NCI-H524 (cell line): ENCODE measurements at places on chromosomes 2 and 18.

- DNase-seq: no peak
Observed at GRCh38 chr2:191728750-191729624, 51.1 kb downstream of the NABP1 start.

DNA sequence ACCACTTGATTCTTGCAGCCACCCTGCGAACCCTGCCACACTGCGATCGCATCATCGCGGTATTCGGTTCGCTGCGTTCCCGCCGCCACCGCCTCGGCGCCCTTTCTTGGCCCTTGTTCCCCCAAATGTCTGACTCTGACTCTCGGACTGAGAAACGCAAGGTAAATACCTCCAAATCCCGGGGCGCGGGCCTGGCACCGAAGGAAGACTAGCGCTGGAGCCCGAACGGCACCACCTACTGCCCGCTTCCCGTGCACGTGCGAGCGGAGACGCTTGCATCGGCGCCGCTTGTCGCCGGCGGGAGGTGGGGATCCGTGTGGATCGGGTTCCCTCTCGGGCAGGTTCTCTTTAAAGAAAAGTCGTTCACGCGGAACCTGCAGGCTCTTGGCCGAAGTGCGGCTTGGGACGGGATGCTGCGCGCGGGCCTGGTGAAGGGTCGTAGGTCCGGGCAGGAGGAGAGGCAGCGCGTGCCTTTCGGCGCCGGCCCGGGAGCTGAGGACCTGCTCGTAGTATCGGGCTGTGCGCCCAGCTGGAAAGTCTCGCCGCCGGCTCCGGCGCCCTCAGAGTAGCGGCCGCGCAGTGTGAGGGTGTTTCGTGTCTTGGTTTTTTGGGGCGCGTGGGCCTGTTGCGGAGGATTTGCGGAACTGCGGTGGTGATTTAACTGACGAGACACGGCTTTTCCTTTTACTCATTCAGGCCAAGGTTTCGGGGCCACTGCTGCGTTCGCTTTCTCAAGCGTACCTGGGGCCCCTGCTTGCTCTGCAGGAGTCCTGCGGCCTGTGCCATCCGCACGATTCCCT lies 514 bp downstream of the BCL2L11 start:
- peak; percentile 52 for DNase-seq

GRCh38 chr2:200264631-200265030 lies 41.9 kb upstream of the SPATS2L start:
- no peak for DNase-seq

DNA sequence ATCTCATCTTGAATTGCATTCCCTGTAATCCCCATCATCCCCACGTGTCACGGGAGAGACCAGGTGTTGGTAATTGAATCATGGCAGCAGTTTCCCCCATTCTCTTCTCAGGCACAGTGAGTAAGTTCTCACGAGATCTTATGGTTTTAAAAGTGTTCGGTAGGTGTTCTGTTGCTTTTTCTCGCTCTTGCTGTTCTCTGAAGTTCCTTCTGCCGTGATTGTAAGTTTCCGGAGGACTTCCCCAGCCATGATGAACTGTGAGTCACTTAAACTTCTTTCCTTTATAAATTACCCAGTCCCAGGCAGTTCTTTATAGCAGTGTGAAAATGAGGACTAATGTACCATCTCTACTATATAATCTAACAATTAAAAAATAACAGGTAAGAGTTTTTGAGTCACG lies 409.9 kb upstream of the NRXN1 start:
- DNase-seq: peak; percentile 6

DNA sequence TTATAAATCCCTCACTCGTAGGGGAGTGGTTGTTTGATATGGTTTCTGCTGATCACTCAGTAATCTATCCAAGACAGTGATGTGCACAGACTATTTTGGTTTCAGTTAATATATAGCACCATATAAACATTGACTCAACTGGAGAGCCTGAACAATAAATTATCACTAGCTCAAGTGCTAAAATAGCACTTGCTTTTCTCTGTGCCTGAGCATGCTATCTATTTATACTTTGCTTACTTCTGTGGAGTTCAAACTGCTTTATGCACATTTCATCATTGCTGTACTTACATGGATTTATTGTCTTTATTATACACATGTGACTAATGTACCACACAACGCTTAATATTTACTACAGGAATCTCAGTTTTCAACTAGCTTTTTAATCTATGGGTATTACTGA lies 133.6 kb downstream of the BCL2 start:
- no peak for DNase-seq

DNA sequence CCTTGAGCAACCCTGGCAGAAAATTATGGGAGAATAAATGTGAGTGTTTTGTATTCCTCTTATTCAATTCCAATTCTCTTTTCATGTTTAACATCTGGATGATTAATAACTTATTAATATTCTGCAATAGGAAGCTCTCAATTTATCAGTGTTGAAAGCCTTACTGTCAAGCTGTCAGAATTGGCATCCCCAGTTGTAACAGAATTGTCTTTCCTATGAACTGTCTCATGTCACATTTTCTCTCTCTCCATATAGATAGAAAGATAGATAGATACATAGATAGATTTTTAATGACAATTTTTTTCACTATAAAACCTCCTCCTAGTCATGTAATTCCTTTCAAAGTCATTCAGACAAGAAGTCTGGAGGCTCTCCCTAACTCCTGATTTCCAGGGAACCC lies 331.5 kb downstream of the GALNT13 start:
- DNase-seq: no peak

DNA sequence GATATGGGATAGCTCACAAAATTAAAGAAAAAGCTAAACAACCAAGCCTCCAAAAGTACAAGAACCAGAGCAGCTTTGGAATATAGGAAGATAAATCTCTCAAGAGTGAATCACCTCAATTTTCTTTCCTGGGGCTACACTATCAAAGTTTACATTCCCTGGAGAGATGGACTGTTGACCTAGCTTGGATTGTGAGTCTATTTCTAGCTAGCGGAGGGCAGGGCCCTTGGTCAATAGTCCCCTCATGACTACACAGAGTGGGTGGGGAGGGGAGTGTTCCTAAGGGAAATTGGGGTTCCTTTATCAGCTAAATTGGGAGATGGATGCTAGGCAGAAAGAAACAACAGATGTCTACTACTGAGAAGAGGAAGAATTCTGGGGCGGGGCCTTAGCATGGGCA lies 29.9 kb upstream of the EIF2AK3 start:
- DNase-seq: no peak

- DNase-seq: no peak
Observed at GRCh38 chr2:145020694-145021093, 500.8 kb upstream of the ZEB2 start.

DNA sequence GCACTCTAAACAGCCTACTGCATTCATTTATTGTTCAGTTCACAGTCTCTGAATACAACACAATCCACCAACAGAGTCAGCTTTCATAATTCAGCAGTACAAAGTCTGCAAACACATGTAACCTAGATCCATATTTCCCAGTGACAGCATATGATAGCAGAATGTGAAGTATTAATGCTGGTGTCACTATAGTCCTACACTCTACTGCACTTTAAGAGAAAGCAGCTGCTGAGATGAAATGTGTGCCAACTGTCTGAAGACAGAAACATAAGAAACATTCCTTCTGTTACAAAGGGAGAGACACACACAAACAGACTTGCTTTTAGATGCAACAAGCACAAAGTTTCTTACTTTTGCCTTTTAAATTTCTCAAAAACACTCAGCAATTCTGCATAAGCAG lies 441.8 kb downstream of the ZEB2 start:
- peak; percentile 4 for DNase-seq

DNA sequence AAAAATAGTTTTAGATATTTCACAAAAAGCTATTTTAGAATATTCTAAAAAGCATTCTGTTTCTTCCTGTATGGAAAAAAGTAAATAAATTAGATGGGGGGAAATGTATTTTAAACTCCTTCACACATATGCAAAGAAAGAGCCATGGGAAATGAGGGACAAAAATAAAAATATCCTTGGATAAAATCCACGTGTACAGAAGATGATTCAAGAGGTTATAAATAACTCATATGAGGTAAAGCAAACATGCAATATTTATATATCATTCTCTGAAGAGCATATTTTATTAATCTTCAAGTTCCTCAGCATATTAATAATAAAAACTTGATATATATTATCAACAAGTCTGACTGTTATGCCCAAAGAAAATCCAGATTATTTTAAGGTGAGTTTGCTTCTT lies 8.8 kb upstream of the GFPT1 start:
- DNase-seq: no peak

DNA sequence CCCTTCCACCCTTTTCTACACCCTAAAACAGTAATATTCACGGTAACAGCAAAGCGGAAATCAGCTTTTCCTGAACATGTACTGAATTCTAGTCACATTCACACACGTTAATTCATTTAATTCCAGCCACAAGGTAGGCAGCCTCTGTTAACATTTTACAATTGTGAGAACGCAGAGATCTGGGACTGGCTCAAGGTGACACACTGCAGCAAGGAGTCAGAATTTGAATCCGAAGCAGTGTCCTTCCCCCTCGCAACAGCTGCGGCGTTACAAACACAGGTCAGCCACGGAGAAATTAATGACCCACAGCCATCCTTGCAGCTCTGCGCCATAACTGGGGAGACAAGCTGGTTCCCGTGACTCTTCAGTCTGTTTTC lies 818 bp upstream of the SLC20A1 start:
- no peak for DNase-seq

DNA sequence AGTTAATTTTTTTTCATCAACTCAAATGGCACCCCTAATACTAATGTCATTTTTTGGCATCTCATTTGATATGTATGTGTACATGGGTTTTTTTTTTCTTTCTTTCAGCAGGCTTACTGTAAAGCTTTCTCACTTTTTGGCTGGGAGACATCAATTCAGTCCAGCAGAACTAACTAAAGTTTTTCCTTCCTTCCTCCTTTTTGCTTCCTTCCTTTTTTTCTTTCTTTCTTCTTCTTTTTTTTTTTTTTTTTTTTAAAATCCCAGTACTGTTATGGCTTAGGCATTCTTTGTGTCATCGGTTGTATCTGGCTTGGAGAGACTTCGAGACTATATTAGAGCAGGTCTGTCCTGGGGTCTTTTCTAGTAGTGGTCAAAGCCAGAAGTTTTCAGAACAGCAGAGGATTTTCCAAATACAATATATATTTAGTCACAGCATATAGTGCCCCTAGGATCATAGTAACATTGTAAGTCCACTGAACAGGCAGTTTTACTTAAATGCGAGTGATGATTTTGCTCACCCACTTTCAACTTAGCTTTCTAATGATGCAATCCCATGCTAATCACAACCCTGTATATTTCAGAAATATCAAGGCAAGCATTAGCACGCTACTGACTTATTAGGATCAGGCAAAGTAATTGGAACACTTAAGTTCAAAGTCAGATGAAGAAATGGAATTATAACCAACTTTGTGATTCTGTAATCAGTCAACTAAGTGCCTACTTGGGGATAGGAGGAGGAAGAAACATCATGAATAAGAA lies 4.0 kb downstream of the KLHL29 start:
- DNase-seq: no peak

DNA sequence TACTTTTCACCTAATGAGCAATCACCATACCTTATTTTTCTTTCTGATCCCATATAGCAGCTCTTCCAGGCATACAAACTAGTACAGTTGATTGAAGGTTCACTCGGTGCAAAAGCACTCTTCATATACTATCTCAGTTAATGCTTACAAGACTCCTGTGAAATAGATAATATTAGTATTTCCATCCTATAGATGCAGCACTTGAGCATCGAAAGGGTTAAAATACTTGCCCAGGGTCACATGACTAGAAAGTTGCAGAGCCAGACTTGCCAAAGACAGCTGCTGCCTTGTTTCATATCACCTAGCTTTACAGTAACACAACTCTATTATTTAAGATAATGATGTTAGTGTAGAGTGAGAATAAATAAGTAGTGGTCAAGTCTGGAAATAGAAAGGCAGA lies 466.0 kb upstream of the TNP1 start:
- no peak for DNase-seq

GRCh38 chr2:88234760-88235159 lies 64.6 kb downstream of the THNSL2 start:
- DNase-seq: no peak

- DNase-seq: no peak
Observed at GRCh38 chr18:61612517-61612916, 279.3 kb downstream of the CDH20 start.

GRCh38 chr2:130754811-130755210 lies 529 bp upstream of the AMER3 start:
- no peak for DNase-seq

DNA sequence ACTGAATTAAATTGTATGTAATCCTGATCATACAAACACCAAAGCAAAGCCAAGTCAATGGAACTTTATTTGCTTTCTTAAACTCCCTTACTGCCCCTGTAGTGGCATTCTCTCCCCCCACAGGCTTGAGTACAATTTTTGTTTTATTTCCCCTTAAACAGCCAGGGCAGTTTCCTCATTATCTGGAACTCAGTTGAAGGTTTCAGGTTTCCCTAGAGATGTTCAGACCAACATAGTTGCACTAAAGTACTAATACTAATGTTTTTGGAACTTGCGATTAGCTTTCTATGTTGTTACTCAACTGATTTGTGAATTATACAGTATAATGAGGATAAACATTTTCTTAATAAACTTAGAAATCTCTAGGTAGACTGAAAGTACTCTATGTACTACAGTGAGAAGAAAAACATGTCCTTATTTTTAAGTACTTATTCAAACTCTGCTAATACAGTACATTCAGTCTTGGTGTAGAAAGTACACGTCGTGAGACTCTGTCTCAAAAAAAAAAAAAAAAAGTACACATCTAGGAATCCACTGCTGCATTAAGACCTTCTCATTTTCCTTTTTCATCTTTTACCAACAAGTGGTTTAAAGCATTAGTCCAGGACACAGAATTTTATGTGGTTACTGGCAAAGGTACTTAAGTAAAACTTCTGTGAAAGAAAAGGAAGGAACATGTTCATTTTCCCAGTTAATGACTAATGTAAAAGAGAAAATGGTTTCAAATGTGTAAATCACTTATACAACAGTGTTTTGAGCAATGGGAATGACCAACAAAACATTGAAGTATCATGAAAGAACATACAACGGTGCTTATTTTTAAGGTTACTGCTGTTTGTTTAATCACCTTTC lies 209.5 kb upstream of the SMAD7 start:
- no peak for DNase-seq

- no peak for DNase-seq
Observed at GRCh38 chr2:55311444-55311870, 42.4 kb upstream of the MTIF2 start.

DNA sequence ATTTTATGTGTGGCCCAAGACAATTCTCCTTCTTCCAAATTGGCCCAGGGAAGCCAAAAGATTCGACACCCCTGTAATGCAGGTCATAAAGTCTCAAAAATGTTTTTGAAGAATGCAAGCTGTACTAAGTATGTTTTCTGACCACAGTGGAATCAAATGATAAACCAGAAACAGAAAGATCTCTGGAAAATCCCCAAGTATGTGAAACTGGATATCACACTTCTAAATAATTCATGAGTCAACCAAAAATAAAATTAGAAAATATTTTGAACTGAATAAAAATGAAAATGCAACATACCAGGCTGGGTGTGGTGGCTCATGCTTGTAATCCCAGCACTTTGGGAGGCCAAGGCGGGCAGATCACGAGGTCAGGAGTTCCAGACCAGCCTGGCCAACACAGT lies 34.1 kb upstream of the UBE2F start:
- DNase-seq: no peak

- no peak for DNase-seq
Observed at GRCh38 chr2:195575016-195575415, 82.0 kb upstream of the SLC39A10 start.

GRCh38 chr2:127683757-127684156 lies 8.4 kb upstream of the LIMS2 start:
- DNase-seq: no peak
